ENCODE measurements at places on chromosomes 5 and 9. TPM values are rescaled to one million over a fixed set of nuclear protein-coding genes. Genes with fewer than 3 reads are reported as not detected.

- DNase-seq = no peak
Observed at GRCh38 chr9:16245756-16246440, 624.6 kb downstream of the BNC2 start.

- DNase-seq = no peak
Observed at GRCh38 chr5:96896276-96896675, 20.0 kb downstream of the ERAP2 start.

DNA sequence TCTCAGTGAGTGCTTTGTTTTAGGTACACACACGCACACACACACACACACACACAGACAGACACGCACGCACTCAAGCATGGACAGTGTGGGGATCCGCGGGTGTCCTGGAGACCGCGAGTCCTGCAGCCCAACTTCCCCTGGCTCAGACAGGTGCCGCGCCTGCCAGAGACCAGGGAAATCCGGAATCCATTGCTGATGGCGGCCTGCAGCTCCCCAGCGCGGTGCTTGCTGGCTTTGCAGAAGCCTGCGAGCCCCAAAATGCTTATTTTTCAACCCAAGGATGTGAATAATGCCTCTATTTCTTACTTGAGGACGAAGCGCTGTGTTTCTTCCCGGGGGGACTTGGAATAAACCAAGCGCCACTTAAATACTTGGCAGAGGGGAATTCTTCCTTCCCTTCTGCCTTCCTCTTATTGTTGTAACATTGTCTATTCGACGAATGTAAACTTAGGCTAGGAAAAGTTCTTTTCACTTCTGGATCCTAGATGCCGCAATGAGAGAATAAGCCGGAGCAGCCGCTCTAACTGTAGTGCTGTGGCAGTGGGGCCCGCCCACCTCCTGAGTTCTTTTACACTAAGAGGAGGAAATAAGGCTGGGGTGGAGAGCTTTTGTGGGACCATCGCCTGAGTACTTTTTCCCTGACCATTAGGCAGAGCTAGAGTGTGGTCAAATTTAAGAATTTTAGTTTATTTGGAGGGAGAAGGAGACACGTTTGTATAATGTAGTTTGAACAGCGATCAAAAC lies 802 bp downstream of the ITGA2 start:
- peak; percentile 89 for DNase-seq

DNA sequence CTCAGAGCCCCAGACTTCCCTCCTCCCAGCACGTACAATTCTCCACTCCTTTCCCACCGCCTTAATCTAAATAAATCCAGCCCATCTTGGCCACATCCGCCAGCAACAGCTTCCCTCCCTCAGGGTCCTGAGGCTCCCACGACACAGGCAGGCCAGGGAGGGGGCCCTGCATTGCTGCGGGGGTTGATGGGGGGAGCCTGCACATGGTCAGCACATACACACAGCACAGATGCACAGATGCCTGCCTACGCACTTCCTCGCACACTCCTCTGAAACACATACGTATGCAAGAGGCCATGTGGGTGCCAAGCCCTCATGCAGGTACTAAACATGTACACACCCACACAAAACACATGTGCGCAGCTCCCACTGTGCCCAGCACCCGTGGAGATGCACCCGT lies 14.8 kb downstream of the PDGFRB start:
- no peak for DNase-seq

GRCh38 chr9:20117986-20118385 lies 329.1 kb upstream of the SLC24A2 start:
- no peak for DNase-seq

Gene ZNF782
- total RNA-seq = 4.0 TPM

Gene CDH12
- not detected for total RNA-seq

Measured in mesenteric fat pad (tissue), 1 donor.